ENCODE measurements at places on chromosomes 12 and 14. TPM values are rescaled to one million over a fixed set of nuclear protein-coding genes. Genes with fewer than 3 reads are reported as not detected.

DENND5B gene
- 8.0 TPM for total RNA-seq

ORAI1 gene
- 35.5 TPM for total RNA-seq

DNA sequence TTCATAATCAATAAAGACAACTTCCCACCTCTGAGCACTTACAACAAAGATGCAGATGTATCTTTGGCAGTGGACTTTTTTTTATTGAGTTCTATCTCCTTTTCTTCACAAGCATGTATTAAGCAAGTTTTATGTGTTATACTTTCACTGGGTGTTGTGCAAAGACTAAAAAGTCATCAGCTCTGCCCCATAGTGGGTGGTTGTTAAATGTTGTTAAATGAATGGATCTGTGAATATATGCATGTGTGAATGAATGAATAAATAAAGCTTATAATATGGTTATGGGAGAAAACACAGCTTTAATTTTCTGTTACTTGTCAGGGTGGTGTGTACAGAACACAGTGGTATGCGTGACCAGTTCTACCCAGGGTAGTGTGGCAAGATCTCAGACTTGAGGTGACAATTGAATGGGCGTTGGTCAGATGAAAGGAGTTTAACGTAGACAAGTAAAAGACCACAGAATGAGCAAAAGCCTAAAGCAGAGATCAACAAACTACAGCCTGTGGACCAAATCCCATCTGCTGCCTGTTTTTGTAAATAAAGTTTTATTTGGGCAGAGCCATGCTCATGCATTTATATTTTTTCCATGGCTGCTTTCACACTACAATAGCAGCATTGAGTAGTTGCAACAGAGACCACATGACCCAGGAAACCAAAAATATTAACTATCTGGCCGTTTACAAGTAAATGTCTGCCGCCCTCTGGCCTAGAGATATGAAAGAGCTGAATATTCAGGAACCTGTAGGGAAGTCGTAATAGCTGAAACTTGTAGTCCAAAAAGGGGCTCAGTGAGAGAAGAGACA is 207.4 kb upstream of the EEA1 start:
- DNase-seq: no peak

GRCh38 chr14:97626088-97626487 is 828.9 kb downstream of the VRK1 start:
- DNase-seq: no peak

DNA sequence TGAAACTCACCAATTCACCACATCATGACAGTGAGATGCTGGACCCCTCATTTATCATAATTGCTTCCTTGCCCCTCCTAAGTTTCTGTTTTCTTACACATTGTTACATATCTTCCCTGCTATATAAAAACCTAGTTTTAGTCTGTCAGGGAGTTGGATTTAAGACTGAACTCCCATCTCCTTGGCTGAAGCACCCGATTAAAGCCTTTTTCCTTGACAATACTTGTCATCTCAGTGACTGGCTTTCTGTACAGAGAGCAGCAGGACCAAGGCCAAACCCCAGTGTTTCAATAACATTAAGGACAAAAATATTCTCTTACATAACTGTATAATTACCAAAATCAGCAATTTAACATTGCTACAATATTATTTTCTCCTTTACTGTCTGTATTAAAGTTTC is 928.4 kb downstream of the TMTC2 start:
- DNase-seq: no peak

OTX2 gene
- not detected for total RNA-seq

DNA sequence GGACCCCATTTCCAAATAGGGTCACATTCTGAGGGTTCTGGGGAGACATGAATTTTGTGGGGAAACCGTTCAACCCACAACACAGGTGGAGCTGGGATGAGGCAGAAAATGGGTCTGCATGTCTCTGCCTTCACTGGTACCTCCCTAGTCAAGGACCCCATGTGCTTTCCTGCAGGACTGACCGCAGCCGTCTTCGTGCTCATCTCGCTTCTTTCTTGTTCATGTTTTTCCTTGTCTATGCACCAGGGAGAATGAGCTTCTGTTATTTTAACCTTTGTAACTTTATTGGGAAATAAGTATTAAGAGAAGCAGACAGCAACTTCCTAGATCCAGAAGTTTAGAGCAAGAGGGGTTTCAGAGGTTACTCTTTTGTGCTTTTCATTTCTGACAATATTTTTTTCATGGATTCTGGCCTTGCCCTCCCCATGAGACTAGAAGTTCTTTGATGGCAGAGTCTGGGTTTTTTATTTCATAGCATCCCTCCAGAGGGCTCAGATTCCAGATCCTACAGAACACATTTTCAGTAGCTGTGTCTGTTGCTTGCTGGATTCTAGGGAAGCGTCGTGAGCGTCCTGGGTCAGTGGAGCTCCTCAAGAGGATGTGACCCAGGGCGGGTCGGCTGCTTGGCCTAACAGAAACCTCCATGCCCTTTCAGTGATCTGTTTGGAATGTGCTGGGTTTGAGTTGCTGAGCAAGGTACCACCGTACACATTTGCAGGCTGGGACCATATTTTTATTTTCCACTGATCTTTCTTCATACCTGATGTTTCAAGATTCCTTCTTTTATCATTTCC is 104.2 kb downstream of the ADGRD1 start:
- no peak for DNase-seq

LRRK2 gene
- 0.73 TPM for total RNA-seq

SOAT2 gene
- not detected for total RNA-seq

DNA sequence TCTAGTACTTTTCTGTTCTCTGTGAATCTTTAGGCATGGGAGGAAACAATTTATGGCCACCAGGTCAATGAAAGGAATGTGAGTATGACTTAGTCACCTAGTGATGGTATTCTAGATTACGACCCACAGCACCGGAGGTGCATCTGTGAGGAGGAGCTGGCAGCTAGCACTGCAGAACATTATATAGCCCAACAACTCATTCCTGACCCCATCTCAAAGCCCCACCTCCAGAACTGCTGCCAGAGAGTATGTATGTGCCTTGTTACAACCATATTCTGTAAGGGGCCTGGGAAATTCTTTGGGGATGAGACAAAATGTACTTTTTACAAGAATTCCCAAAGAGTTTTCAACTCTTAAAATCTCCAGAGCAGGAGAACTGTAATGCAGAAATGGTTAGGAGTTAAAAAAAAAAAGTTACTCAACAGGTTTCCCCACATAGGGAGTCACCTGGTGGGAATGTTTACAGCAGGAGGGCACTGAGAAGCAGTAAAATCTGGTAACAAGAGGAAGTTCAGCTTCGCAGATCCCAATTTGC is 34.9 kb upstream of the CERS5 start:
- peak; percentile 42 for DNase-seq

PSEN1 gene
- 68.3 TPM for total RNA-seq

GUCY2C gene
- not detected for total RNA-seq

ACOT6 gene
- not detected for total RNA-seq

FOXG1 gene
- not detected for total RNA-seq

ASB2 gene
- 0.19 TPM for total RNA-seq

TEX52 gene
- total RNA-seq: not detected

SLC25A47 gene
- total RNA-seq: not detected

APAF1 gene
- total RNA-seq: 24.7 TPM

DNA sequence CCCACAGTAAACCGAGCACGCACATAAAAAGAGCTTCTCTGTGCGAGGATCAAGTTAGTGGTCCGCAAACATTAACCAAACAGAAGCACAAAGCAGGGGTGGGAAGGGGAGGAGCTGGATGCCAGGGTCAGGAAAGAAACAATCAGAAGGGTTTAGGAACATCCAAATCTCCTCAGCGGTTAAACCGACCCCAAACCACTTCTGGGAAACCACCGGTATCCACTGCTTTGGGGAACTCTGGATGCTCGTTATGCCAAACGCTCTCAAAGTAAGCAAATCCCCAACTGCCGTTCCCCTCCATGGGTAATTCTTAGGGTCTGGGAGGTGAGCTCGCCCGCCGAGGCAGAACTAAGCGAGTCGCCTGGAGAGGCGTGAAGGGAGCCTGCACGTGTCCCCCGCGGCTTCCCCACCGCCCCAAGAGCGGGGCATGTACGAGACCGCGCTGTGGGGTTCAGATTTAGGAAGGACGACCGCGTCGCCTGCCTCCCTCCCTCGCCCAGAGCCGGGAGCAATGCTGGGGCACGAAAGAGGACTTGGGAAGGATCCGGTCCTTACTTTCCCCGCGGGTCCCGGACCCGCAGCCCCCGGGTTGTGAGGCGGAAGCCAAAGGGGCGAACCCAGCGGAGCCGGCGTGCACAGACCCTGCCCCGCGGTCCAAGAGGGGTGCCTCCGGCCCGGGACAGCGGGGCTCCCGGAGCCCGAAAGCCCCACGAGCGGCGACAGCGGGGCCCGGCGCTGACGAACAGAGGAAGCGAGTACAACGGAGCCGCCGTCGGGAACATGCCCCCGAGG is 711 bp downstream of the SBNO1 start:
- DNase-seq: peak; percentile 23

DNA sequence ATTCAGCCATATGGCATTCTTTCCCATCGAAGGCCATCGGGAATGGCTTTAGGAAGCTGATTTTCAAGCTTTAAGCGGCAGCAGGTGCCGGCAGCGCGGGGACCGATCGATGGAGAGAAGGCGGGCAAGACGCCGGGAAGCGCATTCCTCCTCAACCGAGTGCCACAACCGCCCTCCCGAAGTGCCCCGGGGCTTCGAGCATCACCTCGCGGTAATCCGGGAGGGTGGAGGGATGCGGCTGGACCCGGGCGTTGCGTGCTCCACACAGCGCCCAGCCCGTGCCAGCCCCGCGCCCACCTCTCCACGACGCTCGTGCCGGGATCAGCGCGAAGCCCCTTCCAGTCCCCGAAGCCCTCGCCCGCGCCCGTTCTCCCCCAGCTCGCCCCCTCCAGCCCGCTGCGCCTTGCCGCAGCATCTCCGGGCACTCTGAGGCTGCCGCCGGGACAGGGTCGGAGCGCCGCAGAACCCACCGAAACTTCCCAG is 3.2 kb downstream of the USP44 start:
- DNase-seq: peak; percentile 70

DNA sequence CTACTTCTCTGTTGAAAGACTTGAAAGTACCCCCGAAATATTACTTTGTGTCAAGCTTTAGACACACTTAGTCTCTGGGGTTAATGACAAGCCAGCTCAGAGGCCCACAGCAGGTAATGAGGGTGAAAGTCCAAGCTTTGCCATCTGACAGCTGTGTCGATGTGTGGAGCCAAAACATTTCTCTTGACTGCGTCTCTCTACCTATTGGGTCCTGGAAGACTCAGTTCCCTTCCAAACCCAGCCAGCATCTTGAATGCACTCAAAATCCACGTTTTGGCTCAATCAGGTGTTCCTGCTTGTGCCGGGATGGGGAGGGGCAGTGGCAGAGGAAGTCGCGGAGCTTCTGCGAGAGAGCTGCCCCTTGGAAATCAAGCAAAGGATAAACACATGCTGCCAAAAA is 3.2 kb downstream of the PLXNC1 start:
- no peak for DNase-seq

DNA sequence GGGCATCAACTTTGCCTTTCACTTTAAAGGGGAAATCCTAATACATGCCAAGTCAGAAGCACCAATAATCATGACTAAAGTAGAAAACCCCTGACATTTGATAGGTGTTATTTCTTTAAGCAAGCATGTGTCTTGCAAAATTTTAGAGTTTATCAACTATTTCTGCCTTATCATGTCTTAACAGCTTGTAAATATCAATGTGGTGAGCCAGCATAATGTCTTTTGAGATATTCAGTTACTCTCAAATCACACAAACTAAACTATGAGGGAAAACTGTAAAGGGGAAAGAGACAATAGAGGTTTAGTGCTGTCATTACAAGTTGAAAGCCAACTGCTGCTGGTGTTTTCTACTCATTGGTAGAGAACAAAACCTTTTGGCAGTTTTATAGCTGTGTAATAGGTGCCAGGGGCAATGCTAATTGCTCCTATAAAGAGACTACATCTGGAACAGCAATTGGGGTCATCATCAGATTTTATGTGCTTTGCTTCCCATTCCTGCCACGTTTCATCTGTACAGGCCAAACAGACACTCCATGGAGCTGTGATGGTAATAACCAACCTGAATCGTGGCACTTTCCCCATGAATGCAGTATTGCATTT is 1027.4 kb downstream of the FSCB start:
- no peak for DNase-seq

DNA sequence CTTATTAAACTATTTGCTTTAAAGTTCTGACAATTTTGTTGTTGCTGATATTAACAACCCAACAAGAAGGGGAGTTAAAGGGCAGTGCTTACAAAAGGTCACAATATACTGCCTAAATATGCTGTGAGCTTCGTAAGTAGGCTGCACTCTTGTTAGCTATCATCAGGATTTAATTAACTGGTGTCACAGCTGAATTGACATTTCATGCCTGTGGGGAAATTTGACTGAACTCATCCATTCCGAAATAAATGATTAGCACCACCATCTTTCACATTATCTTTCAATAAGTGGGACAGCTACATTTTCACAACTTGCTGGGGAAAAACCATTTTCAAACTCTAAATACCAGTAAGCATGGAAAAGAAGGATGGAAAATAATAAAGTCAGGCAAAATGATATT is 146.6 kb downstream of the PTPRO start:
- DNase-seq: no peak

PLBD2 gene
- total RNA-seq: 31.5 TPM

PMCH gene
- total RNA-seq: not detected

- DNase-seq: no peak
Measured at GRCh38 chr12:127936463-127936862, 330.5 kb upstream of the TMEM132C start.

- DNase-seq: no peak
Measured at GRCh38 chr12:15534322-15534721, 212.0 kb downstream of the PTPRO start.

DNA sequence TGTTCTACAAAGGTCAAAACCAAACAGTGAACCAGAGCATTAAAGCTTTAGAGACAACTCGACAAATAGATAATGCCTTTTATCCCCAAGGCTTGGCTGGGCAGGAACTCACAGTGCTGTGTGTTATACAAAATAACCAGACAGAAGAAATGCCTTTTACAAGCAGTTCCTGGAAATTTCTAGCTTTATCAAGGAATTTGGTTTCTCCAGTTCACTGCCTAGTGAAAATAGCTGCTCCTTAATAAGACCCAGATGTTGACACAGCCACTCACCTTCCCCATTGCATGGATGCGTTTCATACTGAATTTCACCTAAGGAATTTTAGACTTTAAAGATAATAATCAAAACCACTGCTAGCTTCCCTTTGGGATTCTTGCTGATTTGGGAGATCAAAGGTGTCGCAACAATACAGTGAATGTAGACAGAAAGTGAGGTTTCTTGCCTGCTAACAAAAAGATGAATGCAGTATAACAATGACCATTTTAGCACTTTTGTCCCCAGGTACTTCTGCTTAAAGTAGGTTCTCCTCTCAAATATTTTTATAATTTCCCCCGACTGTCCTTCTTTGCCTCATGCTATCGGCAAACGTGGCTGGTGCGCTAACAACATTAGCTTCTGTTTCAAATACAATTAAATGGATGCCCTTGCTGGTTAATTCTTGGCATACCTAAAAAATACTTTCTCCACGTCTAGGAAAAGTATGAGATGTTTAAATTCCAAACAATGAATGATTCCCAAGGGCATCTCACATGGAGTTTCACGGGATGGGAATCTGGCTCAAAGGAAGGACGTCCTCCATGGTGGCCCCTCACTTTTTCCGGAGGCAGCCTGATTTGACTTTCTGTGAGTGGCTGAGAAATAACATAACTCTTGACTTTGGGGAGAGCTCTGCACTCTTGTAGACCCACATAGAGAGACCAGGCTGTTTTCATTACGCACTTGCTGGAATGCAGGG is 162.4 kb downstream of the C12orf75 start:
- DNase-seq: no peak

GARIN6 gene
- not detected for total RNA-seq

KCNMB4 gene
- 6.4 TPM for total RNA-seq

Data from Calu3 (cell line).